ENCODE measurements at places on chromosomes 5 and 9. TPM values are rescaled to one million over a fixed set of nuclear protein-coding genes. Genes with fewer than 3 reads are reported as not detected.

DNA sequence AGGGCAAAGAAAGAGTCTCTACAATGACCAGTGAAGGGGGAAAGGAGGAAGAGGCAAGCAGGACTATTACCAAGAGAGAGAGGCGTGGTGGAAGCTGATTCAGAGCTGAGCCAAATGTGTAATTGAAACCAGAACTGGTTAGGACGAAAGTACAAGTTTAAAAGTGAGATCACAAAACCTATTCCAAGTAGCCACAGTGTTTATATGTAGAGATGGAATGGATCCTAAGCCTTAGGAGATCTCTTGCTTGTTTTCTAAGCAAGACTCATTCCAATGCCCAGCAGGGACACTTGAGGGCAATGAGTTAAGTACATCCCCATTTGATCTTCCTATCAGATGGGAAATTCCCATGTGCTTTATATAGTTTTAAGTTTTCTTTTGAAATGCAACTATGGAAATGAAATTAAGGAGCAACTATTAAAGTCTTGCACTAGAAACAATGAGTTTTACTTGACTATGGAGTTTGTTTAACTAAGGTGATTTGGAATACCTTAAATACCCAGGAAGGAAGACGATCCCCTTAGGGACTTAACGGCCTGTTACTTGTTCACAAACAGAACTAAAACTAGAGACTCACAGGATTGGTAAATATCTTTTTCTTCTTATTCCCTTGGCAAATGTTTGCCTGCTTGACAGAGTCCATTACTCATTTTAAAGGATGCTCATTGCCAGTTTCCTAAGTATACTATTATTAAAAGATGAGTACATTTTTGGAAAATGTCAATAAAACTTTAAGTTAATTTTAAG is 51.1 kb upstream of the SNX2 start:
- DNase-seq = no peak

DNA sequence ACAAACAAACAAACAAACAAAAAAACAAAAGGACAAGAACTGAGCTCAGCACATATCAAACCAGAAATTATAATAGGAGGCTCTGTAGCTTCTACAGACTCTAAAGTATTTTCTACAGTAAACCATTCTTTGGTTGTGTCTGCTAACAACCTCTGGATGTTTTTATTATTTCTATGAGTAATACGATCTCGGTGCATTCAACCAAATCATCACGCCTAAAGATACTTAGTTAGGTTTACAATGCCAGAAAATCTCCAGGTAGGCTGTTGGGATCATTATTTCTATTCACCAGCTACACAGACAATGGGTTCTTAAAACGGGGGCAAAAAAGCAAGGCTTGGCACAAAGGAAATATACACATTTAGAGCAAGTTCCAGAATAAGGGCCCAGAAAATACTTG is 41.6 kb upstream of the ALDOB start:
- no peak for DNase-seq

- DNase-seq = peak; percentile 37
These were observed 50.3 kb downstream of the SLC22A5 start for GRCh38 chr5:132419502-132420468.

- peak; percentile 23 for DNase-seq
These were observed 609.8 kb downstream of the IRX1 start for GRCh38 chr5:4205398-4205797.

DNA sequence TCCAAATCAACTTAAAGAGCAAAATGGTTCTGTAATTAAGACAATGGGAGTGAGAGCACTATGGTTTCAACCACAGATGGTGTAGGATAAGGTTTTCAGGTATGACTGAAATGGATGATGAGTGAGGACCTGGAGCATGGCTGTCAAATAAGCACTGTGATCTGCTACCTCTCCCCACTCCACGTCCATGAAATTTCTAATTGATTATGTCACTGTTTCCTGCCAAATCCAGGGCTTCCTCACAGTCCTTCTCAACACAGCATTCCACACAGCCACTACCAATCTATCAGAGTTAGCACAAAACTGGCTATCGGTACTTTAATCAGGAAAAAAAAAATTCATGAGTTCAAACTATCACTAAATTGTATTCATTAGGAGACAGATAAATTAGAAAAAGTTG is 420.4 kb upstream of the WWC1 start:
- no peak for DNase-seq

- DNase-seq = no peak
These were observed 153.5 kb upstream of the STK32A start for GRCh38 chr5:147081311-147081764.

The AK8 gene
- polyA plus RNA-seq = 1.1 TPM

The GFI1B gene
- polyA plus RNA-seq = 0.04 TPM

DNA sequence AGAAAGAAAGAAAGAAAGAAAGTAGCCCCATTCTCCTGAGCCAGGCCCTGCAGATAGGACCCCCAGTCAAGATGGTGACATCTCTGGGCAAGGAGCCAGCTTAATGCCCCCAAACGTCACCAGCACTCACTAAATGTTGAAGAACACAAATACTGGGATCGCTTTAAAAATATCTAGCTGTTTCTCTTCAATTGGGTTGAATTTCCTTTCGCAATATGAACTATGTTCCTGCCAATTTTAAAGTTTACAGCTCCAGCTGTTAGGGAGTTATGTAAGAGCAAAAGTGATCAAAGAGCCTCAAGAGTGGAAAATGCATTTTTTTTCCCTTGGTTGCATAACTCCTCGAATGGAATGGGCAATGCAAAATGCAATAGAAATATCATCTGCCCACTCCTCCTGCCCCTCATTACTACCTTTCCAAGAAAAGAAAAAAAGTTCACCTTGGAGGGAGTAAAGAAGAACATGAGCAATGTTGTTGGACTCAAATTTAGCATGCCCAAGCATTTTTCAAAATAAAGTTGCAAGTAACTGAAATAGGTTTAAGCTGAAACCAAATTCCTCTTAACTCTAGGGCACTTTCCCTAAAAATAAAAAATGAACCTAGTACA is 244.2 kb upstream of the PIK3R1 start:
- no peak for DNase-seq

DNA sequence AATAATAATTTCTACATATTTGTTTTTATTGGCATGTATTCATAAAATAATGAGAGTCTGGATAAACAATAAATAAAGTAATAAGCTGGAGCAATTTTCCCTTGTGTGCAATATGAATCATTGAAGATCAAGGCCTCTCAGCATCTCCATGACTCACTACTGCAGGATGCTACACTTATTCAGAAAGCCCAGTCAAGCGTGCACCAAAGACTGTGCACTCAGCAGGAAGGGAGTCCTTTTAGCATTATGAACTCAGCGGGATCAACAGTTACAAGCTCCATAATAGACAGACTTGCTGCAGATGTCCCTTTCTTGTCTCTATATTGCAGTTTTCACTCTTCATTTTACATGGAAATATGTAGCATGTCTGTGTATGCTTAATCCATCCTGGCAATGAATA is 485.3 kb downstream of the CDH9 start:
- no peak for DNase-seq

The PFN3 gene
- polyA plus RNA-seq = not detected

GRCh38 chr5:23289162-23289561 is 218.2 kb upstream of the PRDM9 start:
- DNase-seq = no peak

The SLC4A9 gene
- polyA plus RNA-seq = 0.06 TPM

The NUP214 gene
- 18.2 TPM for polyA plus RNA-seq

GRCh38 chr9:135531096-135531495 is 9.9 kb downstream of the LCN1 start:
- DNase-seq = no peak

The RNF224 gene
- polyA plus RNA-seq = 0.09 TPM

The SPINK6 gene
- not detected for polyA plus RNA-seq

DNA sequence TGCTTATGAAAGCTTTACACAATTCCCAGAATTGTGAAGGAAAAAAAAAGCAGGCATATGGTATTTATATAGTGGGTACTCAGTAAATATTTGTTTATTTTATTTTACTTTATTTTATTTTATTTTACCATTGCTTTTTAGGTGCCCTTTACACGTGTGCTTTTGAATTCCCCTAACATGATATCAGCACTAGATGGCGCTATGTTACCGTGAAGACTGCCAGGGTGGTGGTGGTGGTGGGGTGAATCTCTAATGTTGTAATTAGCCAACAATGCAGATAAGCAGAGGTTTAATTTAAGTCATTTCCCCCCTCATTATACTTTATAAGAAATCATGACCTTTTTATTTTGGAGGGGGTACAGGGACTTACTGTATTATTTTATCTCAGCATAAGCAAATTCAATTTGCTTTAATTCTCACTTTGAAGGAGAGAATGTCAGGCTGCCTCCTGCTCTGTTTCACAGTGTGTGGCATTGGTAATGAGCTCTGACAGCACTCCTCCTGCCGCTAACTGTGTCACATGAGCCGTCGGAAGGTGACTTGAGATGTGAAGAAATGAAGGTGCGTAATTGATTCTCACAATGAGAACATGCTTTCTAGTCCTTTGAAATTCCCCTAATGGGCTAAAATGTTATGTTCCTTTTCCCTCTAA is 165.6 kb downstream of the YTHDC2 start:
- no peak for DNase-seq

GRCh38 chr9:16987026-16987425 is 116.6 kb upstream of the BNC2 start:
- no peak for DNase-seq

GRCh38 chr9:16258708-16259107 is 611.8 kb downstream of the BNC2 start:
- DNase-seq = no peak

DNA sequence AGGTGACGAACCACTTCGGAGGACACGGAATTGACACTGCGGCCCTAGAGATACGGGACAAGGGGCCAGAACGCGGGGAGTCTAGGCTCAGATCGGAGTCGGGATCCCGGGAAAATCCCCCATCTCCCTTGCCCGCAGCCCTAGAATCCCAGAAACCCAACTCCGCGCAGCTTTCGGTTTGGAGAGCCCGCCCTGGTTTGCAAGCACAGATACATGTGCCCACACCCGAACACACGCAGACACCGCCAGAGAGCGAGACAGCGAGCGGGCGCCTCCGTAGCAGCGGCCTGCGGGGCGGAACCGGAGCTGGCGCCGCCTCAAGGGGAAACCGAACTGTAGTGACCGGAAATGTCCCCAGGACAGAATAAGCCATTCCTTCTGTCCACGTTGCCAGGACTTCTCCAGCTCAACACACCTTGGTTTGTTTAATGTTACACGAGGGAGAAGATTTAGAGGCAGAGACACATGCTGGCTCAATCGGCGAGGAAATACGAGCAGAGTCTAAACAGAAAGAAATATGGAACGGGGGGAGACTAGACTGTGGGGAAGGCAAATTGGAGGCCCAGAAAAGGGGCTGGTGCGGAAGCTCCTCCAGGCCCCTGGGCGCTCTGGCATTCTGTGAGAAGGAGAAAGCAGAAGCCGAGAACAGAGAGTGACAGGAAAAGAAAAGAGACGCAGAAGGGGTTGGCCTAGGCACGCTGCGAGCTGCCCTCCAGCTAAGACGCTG is 2.9 kb upstream of the PAX5 start:
- DNase-seq = no peak

DNA sequence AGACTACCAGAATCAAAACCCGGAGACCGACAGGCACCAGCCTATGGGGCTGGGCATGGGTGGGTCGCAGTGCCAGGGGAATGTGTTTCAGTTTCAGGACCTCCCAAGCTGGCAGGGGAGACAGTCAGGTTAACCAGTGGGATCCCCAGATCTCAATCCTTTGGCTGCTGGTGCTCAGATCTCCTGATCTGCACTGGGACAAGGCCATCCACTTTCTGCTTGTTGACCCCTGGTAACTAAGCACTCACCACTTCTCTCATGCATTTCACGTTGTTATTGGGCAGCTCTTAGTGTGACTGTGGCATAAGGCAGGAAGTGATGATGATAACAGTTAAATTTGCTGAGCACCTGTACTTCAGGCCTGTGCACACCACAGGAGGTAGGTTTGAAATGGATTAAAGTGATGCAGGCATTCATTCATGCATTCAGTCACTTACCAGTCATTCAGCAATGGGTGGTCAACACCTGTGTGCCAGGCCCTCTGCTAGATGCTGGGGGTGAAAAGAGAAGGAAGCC is 42.1 kb upstream of the STXBP1 start:
- no peak for DNase-seq

The SCGB3A2 gene
- not detected for polyA plus RNA-seq

- no peak for DNase-seq
These were observed 10.9 kb downstream of the ACTL7B start for GRCh38 chr9:108844856-108845255.

DNA sequence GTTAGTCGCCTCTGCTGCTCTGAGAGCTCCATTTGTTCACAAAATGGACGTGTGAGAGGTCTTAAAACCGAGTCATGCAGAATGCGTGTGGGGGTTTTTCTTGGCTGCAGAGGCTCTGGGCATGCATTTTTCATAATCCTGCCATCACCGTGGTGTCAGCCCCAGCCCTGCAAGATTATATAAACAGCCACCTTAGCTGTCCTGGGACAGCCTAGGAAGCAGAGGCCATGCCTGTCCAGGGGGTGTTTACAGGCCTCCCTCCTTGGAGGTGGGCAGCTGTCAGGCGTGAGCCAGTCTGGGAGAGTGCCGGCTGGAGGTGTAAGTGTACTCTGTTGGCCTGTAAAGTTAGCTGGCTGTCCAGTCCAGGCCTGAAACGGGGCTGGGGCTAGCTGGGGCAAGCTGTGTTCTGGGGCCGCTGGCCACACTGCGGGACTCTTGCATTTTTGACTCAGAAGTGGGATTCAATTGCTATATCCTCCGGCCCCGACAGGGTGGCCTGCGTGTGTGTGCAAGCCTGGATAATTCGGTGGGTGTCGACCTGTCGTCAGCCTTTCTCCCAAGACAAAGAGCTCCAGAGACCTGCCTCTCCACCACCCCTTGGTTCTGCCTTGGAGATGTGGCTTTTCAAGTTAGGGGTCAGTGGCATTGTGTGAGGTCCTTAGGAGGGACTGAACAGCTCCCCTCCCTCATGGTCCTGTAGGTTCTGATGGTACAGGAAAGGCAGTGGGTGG is 2.4 kb downstream of the WNK2 start:
- DNase-seq = no peak

DNA sequence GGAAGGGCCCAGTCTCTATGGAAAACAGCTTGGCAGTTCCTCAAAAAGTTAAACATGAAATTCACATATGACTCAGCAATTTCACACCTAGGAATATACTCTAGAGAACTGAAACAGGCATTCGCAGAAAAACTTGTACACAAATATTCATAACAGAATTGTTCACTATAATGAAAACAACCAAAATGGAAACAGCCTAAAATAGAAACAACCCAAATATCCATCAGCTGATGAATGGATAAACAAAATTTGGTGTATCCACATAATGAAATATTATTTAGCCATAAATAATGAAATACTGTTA is 4.8 kb upstream of the GPR150 start:
- no peak for DNase-seq

DNA sequence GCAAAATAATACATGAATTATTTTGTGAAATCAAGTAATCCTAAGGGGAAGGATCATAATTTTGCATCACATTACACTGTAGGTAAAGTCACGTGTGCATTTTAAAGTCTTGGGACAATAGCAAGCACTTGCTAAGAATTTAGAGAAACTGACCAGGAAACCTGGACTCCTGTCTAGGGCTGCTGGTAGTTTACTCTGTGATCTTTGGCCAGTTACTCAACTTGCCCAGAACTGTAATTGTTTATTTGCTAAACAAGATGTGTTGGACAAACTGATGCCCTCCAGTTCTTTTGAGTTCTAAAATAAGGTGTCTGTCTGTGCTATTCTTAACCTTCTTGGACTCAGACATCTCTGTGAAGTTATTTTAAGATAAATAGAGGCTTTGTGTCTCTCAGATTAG is 594.8 kb upstream of the DMAC1 start:
- DNase-seq = no peak

Data from urinary bladder (tissue), 4 donors.